SJCRH30 (cell line): ENCODE measurements at places on chromosomes 3 and 15. TPM values are rescaled to one million over a fixed set of nuclear protein-coding genes. Genes with fewer than 3 reads are reported as not detected.

GRCh38 chr3:161637559-161637958 is 141.0 kb downstream of the OTOL1 start:
- H3K36me3 ChIP-seq, result no peaks in the 10 kb centered on the region
- H3K4me3 ChIP-seq, result no peak overlapping the region
- no peaks in the 10 kb centered on the region for H3K27me3 ChIP-seq
- no peak for DNase-seq
- H3K4me1 ChIP-seq, result peaks cover 9% of the 10 kb centered on the region

GRCh38 chr3:17442332-17443049 is 299.9 kb downstream of the TBC1D5 start:
- no peaks in the 10 kb centered on the region for H3K4me1 ChIP-seq
- no peak overlapping the region for H3K4me3 ChIP-seq
- H3K36me3 ChIP-seq, result no peaks in the 10 kb centered on the region
- no peaks in the 10 kb centered on the region for H3K27me3 ChIP-seq

GCNT3 gene
- 0.08 TPM in 1 of 2 replicates, not detected in the other for total RNA-seq

GRCh38 chr3:128794067-128794768 is 68.2 kb downstream of the RAB7A start:
- H3K27me3 ChIP-seq, result no peaks in the 10 kb centered on the region
- H3K36me3 ChIP-seq, result peaks cover 19% of the 10 kb centered on the region
- no peaks in the 10 kb centered on the region for H3K4me1 ChIP-seq
- H3K4me3 ChIP-seq, result no peak overlapping the region
- no peak for DNase-seq

- no peak overlapping the region for H3K27ac ChIP-seq
- no peaks in the 10 kb centered on the region for H3K36me3 ChIP-seq
- no peak for DNase-seq
- H3K4me3 ChIP-seq, result no peak overlapping the region
- no peaks in the 10 kb centered on the region for H3K27me3 ChIP-seq
- H3K4me1 ChIP-seq, result no peaks in the 10 kb centered on the region
These were observed 697.6 kb upstream of the ALCAM start for GRCh38 chr3:104669083-104669482.

DNA sequence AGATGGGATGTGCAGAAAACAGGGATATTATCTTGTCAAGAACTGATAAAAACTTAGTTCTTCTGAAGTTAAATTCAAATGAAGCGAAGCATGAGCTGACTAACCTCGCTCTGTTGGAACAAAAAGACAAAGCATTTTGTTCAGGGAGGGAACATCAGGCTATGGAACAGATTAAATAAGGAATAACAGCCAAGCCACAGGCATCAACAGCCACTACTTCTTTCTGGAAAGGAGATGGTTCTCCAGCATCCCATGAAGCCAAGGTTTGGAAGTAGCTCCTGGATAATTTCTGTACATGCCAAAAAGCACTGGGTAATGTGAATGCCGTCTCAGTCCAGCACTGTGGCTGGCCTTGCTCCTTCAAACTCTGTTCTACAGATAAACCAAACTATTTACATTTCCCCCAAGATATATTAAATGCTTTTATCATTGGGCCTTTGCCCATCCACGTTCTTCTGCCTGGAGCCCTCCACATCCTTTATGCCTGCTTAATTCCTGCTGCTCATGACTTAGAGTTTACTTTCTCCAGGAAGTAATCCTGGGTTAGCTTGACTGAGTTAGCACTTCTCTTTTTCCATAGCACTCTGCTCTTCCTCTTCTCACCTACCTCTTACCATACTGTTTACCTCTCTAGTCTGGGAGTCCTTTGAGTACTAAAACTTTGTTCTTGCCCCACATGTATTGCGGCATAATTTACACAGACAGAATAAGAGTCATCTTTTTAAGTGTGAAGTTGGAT is 232.0 kb downstream of the CLSTN2 start:
- DNase-seq, result no peak
- peaks cover 5% of the 10 kb centered on the region; the same call in 1 of the 2 replicates for H3K4me1 ChIP-seq
- no peaks in the 10 kb centered on the region for H3K36me3 ChIP-seq
- H3K27ac ChIP-seq, result no peak overlapping the region
